ENCODE measurements at places on chromosomes 5 and 9. TPM values are rescaled to one million over a fixed set of nuclear protein-coding genes. Genes with fewer than 3 reads are reported as not detected.

The ADAMTSL2 gene
- not detected for polyA plus RNA-seq

The NDOR1 gene
- 14.0 TPM for polyA plus RNA-seq

The FAM81B gene
- polyA plus RNA-seq = not detected

GRCh38 chr5:76626738-76627137 is 3.5 kb upstream of the F2RL2 start:
- DNase-seq = no peak

DNA sequence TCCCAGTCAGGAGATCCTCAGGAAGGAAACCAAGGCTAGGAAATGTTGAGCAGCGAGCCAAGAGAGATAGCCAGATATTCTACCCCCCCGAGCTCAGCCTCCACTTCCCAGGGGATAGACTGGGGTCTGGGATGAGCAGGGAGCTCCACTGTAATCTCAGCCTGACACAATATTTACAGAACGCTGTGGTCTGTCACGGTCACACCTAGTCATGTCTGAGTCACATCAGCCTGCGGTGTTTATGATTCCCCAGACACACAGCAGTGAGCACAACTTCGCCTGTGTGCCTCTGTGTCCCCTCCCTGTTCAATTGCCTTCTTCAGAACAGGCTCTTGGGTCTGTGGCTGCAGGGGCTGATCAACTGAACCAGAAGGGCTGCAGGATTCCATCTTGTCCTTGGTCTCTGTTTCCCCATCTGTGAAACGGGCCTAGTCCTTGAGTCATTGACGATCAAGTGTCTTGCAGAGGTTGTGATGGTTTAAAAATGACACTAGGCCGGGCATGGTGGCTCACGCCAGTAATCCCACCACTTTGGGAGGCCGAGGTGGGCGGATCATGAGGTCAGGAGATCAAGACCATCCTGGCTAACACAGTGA is 8.6 kb upstream of the PRRX2 start:
- DNase-seq = peak; percentile 85

- DNase-seq = peak; percentile 20
These were observed 218.5 kb downstream of the PLK2 start for GRCh38 chr5:58241389-58241788.

- DNase-seq = no peak
These were observed 83.0 kb downstream of the AGTPBP1 start for GRCh38 chr9:85658716-85659115.

Measured in IMR-90 (cell line).